Stimulated activated CD4-positive, alpha-beta T cell treated with anti-CD3 and anti-CD28 coated beads, Interleukin-15, amount 100 ng/mL, for 1 hour (primary cell): ENCODE measurements at places on chromosomes 2 and 18.

- DNase-seq: no peak
Measured at GRCh38 chr2:12605366-12605765, 111.4 kb upstream of the TRIB2 start.

GRCh38 chr18:59344996-59345395 lies 14.1 kb downstream of the LMAN1 start:
- DNase-seq: no peak

DNA sequence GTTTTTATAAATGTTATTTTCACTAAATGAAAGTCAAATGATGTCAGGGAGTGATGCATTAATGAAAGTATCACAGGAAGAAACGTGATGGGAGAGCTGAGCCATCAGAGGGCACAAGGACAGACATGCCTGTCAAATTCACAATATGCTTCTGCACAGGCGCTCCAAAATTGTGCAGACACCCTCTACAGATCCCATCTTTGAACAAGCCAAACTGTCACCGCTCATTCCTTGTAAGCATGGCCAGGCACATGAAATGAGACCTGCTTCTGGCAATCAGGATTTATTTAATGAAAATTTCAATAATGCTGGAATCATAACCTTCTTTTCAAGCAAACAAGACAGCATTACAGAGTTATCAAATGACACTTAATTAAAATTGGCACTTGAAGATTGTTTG lies 20.4 kb upstream of the FSHR start:
- DNase-seq: no peak

GRCh38 chr2:175205523-175205922 lies 24.0 kb upstream of the ATP5MC3 start:
- no peak for DNase-seq

DNA sequence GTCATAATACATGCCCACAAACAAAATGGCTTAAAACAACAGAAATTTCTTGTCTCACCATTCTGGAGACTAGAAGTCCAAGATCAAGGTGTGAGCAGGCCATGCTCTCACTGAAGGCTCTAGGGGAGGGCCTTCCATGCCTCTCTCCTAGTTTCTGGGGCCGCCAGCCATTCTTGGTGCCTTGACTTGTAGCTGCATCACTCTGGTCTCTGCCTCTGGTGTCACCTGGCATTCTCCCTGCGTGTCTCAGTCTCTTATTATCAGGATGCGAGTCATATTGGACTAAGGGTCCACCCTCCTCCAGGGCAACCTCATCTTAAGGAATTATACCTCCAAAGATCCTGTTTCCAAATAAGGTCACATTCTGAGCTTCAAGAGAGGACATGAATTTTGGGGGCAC lies 76.1 kb downstream of the KCNF1 start:
- no peak for DNase-seq

GRCh38 chr2:241161646-241162281 lies 11.5 kb downstream of the PPP1R7 start:
- DNase-seq: no peak

DNA sequence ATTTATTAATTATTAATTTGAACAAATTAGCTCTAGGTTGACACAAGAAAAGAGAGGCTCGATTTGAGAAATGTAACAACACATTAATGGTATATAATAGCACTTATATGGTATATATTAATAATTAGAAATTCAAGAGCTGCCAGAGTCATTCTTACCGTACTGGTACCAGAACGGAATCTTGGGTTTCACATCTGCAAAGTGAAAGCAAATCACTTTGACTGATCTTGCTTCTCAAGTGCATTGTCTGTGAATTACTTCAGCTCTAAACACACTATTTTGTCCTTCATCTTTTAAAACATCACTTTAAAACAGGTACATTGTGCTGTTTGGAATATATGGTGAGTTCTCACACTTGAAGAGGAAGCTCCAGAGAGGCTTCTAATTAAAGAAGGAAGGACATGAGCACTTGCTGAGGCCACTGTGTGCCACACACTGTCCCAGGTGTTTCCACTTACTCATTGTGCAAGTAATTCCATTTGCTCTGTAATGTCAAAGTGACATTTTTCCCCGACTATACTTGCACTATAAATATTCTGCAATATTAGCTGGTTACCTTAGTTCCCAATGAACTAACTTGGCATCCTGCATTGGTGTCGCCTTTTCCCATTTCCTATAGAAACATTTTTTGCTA lies 85.8 kb downstream of the PLA2R1 start:
- DNase-seq: no peak

- no peak for DNase-seq
Measured at GRCh38 chr2:24930768-24931167, 10.7 kb upstream of the ADCY3 start.

DNA sequence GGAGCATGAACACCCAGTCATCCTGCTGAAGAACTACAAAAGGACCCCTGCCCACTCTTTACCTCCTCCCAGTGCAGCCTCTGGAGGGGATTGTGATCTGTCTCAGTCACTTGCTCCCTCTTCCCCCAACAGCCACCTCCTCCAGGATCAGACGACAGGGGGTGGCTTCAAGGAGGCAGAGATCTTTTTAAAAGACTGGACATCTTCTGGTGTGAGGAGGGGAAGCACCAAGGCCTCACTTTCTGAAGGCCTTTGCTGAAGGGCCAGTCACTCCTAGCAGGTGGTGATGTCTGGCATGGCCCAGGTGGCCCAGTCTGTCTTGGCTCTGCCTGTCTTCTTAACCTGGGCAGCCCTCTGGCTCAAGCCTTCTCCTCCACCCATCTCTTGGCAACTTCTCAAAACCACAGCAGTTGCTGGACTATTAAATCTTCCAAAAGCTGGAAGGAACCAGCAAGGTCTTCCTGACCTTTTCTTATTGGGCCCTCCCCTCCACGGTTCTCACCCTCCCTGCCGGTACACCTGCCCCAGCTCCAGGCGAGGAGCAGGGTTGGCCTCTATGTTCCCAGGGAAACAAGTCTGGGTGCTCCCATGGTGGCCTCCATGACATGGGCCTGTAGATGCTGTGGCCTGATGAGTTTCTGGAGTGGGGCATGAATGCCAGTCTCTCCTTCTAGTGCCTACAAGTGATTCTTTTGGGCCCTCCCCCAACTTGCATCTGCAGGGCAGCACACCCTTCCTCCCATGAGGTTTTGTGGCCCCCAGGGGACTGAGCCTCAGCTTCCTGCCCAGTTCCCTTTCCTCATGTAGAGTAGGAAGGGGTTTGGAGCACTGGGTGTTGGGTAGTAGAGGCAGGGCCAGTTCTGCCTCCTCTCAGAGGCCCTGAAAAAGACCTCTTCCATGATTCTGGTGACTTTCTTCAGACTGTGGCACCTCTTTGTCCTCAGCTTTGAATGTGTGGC lies 5.0 kb upstream of the ATP6V1B1 start:
- no peak for DNase-seq

GRCh38 chr2:193929131-193929530 lies 1727.9 kb upstream of the SLC39A10 start:
- DNase-seq: no peak

DNA sequence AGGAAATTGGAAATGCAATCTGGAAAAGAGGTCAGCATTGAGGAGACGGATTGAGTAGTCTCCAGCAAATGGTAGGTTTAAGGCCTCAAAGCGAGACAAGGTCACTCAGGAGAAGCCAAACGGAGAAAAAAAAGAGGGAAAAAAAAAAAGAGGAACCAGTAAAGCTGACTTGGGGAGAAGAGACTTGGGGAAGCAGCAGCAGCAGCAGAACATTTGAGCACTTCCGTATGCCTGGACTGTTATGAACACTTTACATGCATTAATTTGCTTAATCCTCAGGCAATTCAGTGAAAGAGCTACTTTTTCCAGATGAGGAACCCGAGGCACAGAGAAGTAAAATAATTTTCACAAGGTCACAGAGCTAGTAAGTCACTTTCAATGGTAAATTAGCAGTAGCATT lies 81.3 kb downstream of the OSBPL6 start:
- no peak for DNase-seq

- no peak for DNase-seq
Measured at GRCh38 chr18:54239601-54240000, 15.1 kb upstream of the MBD2 start.

- no peak for DNase-seq
Measured at GRCh38 chr2:119025013-119025412, 83.0 kb downstream of the MARCO start.

DNA sequence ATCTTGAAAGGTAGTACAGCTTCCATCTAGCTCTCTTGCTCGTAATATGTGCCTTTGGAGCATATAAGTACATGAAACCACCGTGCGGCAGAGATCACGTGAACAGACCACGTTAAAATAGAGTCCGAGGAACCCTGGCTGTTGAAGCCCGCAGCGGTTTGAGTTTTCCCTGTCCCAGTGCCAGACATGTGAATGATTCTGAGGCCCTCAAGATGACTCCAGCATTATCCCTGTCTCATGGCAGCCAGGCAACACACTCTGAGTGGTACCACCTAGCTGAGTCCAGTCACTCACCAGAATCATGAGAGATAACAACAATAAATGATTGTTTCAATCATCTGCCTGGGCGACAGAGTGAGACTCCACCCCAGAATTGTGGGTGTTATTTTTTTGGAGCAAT lies 21.6 kb upstream of the AAK1 start:
- DNase-seq: no peak

DNA sequence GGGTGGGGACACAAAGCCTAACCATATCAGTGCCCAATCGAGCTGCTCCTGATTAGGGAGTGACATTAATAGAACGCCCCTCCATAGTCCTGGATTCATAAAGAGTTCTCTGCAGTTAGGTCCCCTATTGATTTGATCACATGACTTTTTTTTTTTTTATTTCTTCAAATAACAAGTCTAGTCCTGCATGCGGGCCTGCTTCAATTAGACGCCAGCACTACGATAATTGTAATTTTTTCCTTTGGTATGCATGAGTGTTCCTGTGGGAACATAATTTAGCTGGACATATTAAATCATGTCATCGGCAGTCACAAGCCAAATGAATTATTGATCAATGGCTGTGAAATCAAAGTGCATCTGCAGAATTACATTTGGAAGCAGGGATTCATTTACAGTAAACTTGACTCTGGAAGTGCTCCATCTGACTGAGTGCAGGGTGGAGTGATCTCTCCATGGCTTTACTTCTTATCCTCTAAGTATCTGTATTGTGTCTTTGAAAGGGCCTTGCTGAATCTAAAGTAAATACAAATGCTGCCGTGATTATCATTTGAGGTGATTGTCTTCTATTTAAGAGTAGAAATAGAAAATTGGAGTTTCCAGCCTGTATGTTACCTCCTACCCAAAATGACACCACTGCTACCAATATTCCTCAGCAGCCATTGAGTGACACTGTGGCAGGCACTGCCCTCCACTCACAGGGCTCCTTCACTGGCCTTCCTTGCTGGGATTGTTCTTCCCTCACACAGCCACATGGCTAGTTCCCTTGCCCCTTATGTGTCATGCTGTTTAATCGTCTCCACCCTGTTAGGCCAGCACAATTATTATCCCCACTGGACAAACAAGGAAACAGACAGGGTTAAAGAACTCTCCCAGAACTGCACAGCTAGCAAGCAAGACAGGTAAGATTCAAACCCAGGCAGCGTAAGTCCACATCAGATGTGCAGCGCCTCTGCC lies 337.4 kb upstream of the ID2 start:
- no peak for DNase-seq

GRCh38 chr2:143193121-143193520 lies 63.9 kb downstream of the ARHGAP15 start:
- DNase-seq: no peak
